Astrocyte (in vitro differentiated cells and primary cell): ENCODE measurements at places on chromosomes 2 and 18. TPM values are rescaled to one million over a fixed set of nuclear protein-coding genes. Genes with fewer than 3 reads are reported as not detected.
A peak's percentile ranks its signal among the peaks of the same experiment; 100 is the strongest.

Gene TMEM169
- 17.9 and 20.1 TPM in 2 replicates for total RNA-seq

DNA sequence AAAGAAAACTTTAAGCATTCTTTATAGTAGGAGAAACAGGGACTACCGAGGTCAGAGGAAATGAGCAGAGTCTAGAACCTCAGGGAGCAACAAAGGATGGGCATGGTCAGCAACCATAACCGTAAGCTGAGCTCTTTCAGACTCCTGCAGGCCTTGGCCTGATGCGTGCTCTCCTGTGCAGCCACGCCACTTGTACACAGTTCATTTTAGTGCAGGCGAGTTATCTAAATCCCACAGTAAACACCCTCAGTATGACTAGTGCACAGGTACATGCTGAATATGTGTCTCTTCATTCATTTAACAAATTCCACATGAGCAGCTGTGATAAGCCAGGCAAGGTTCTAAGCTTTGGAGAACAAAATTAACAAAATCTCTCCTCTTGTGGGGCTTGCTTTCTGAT lies 401.2 kb upstream of the RAB12 start:
- DNase-seq, result no peak
- peaks cover 7% of the 10 kb centered on the region for H3K4me1 ChIP-seq
- H3K27me3 ChIP-seq, result no peaks in the 10 kb centered on the region
- H3K36me3 ChIP-seq, result no peaks in the 10 kb centered on the region
- no peak overlapping the region for H3K27ac ChIP-seq

DNA sequence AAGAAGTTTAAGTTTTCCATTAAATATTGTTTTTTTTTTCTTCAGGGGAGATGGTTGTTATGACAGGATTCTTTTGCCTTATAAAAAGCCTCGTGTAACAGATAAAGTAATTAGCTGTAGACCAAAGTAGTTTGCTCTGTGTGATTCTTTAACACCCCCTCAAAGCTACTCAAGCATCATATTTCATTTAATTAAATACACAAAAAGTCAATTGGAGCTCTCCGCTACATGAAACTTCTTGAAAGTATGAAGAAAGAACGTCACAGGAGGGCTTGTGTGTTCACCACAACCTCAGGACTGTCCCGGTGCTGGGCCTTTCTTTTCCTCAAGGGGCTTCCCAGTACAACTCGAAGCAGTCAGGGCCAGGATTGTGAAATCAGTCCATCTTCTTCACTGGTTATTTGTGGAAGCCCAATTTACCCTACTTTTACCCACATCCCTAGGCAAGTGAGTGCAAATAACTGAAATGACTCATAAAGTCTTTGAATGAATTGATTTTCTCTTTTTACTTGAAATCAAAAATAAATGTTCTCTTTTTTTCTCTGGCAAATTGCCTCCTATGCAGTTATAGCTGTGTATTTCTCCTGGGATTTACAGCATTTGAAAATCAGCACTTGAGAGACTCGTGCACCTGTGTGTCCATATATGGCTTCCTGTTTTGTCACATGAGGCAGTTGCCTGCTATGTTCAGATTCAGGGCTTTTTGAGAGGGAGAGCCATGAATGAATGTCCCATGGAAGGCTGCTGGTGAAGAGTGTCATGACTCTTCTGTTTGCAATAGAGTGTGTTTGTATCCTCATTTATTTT lies 48.6 kb downstream of the LINC00305 start:
- no peaks in the 10 kb centered on the region for H3K4me1 ChIP-seq
- H3K4me3 ChIP-seq, result no peak overlapping the region
- no peaks in the 10 kb centered on the region for H3K36me3 ChIP-seq
- H3K27me3 ChIP-seq, result no peaks in the 10 kb centered on the region

DNA sequence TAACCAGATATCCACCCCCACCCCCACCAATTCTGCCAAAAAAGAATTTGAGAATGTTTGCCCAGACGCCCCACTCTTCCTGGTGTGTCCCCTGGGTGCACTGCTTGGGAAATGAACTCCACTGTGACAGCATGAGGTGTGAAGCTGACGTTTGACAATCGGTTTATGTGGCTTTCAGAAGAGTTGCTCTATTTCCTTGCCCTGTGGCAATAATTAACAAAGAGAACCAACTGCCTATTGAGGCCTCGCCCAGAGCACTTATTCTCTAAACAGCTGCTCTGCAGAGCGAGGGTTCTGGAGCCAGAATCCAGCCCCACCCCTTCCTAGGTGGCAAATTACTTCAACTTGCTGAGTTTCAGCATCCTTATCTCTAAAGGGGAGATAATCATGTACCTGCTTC lies 115.8 kb upstream of the SIX3 start:
- peaks cover 3% of the 10 kb centered on the region for H3K27me3 ChIP-seq
- H3K27ac ChIP-seq, result no peak overlapping the region
- no peak overlapping the region for H3K4me3 ChIP-seq

DNA sequence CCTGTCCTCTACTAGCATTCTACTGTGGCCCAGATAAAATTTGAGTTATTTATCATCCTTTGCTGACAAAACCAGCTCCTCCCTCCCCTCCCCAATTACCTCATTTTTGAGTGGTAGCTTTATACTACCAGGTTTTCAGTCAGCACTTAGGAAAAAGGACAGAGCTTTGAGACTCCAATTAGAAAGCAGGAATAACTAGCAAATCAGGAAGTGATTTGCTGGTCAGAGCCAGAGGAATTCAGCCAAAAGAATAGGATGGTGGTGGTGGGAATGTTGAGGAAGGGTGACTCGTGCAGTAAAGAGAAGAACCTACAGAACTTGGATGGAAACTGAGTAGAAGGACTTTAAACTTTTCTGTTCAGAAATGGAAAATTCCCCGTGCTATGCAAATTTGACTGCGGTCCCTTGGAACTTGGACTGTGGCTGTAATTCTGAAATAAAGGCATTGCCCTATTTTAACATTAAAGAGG lies 3.7 kb downstream of the MYL12B start:
- peak; percentile 56 for DNase-seq
- no peaks in the 10 kb centered on the region for H3K36me3 ChIP-seq
- H3K27me3 ChIP-seq, result no peaks in the 10 kb centered on the region
- H3K27ac ChIP-seq, result no peak overlapping the region
- peaks cover 53% of the 10 kb centered on the region for H3K4me1 ChIP-seq
- no peak overlapping the region for H3K4me3 ChIP-seq
